ENCODE measurements at places on chromosomes 6 and 20.

GRCh38 chr6:91094806-91095475 lies 508.1 kb upstream of the MAP3K7 start:
- no peak for DNase-seq

- DNase-seq, result no peak
Observed at GRCh38 chr6:81793821-81794475, 41.5 kb upstream of the TENT5A start.

DNA sequence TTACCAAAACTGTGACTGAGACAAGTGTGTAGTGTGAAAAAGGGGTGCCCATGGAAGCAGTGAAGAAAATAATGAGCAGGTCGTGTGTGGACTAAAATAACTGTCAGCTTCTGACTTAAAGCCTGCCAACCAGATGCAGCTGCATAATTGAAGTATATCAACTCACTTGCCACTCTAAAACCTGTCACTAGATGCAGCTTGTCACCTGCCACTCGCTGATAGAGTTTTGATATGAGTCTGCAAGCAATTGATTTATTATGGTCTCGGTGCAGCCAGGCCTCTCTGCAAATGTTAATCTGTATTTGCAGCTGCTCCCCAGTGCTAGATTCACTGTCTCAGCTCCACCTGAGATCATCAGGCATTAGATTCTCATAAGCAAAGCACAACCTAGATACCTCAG lies 1090.0 kb upstream of the EYS start:
- no peak for DNase-seq

GRCh38 chr6:25893778-25894177 lies 19.7 kb upstream of the SLC17A3 start:
- no peak for DNase-seq

DNA sequence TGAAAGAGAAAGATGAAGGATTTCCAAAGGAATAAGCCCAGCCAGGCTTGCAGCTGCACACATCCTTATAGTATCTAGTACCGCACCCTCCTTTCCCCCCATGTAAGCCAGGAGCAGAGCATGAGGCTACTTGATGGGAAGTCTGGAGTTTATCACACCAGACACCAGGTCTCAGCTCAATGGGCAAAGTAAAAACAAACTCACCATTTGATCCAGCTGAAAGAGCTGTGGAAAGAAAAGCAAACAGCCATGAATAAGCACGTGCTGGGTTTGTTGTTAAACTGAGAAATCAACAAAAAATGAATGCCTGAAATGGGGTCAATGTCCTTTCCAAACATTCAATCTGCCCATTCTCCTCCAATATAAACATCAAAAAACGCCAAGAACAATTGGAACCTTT lies 50.6 kb upstream of the MAP7 start:
- DNase-seq, result peak; percentile 39

GRCh38 chr6:83707829-83708545 lies 914 bp downstream of the SNAP91 start:
- no peak for DNase-seq

DNA sequence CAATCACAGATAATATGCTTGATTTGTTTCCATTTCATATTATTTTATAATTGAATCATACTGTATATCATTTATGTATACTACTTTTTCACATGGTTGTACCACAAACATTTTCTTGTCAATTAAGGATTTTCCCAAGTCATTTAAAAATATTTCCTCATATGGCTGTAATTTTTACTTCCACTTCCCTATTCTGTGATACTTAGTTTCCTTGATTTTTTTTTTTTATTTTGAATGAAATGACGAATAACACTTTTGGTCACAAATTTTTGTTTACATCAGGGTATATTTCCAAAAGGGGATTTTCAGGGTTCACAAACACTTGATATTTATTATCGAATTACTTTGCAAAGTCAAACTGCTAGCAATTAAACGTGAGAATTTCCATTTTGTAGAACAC lies 515.6 kb downstream of the KIF16B start:
- DNase-seq, result no peak

GRCh38 chr20:13180986-13181889 lies 39.8 kb upstream of the ISM1 start:
- DNase-seq, result no peak

GRCh38 chr6:113562248-113562647 lies 294.9 kb upstream of the MARCKS start:
- DNase-seq, result no peak

DNA sequence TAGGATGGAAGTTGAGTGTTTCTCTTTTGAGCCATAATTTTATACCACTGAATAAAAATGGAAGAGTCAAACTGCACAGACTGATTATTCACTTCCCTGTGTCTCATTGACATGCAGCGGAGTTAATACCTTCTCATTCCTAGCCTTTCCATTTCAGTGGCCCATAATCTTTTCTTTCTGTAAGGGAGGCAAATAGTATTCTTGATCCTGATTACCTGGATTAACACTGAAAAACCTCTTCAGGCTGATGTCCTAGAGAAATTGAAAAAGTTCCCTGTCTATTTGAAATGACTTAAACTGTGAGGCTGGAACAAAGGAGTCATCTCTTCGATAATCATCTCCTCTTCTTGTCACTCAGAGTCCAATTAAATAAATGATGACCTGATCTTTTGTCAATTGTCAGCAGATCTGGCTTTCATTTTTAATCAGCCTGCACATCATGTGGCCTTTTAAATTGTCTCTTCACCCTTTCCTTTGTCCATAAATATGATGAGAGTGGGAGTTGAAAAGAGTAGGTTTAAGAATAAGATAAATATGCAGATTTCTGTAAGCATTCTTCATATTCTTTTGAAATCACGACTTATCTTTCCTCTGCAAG lies 713.0 kb downstream of the EPM2A start:
- DNase-seq, result no peak

- no peak for DNase-seq
Observed at GRCh38 chr6:85494547-85495536, 45.0 kb downstream of the NT5E start.

GRCh38 chr20:41023549-41023948 lies 5.1 kb upstream of the TOP1 start:
- DNase-seq, result no peak

GRCh38 chr6:130682066-130682465 lies 145.1 kb upstream of the SMLR1 start:
- no peak for DNase-seq

GRCh38 chr6:88629838-88630494 lies 333.5 kb downstream of the RNGTT start:
- no peak for DNase-seq

All from uterus (tissue), 4 donors.